ENCODE measurements at places on chromosomes 12 and 14.

GRCh38 chr14:95830386-95830785 is 46.2 kb upstream of the TUNAR start:
- no peak for DNase-seq

- DNase-seq: no peak
Measured at GRCh38 chr14:69475194-69475818, 9.2 kb upstream of the PLEKHD1 start.

DNA sequence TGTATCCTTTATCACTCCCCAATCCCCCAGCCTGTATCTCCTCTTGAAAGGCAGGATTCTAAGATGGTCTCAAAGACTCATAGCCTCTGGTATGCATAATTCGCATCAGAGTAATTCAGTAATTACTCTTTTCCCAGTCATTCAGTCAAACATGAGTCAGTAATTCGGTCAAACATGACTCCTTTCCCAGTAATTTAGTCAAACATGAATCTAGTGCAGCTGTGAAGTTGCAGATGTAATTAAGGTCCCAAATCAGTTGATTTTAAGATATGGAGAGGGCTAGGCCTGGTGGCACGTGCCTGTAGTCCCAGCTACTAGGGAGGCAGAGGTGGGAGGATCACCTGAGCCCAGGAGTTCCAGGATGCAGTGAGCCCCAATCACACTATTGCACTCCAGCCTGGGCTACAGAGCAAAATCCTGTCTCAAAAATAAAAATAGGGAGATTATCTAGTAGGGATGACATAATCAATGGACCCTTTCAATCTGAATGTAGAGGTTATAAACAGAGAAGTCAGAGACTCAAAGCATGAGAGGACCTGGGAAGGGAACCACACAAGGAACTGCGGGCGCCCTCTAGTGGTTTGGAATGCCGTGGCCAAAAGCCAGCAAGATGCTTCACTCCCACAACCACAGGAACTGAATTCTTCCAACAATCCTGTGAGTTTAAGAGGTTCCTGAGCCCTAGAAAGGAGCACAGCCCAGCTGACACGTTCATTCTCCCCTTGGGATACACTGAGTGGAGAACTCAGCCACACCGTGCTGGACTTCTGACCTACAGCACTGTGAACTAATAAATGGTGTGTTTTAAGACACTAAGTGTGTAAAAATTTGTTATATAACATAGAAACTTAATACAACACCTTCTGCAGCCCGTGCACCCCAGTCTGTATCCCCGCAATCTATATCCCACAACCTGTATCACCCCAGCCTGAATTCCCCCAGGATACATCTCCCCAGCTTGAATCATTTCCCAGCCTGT is 14.3 kb upstream of the ARMH4 start:
- peak; percentile 50 for DNase-seq

GRCh38 chr12:109775172-109775881 is 57.9 kb downstream of the TRPV4 start:
- DNase-seq: peak; percentile 48

GRCh38 chr12:98344046-98344930 is 171.1 kb upstream of the TMPO start:
- DNase-seq: no peak

GRCh38 chr14:102138535-102138934 is 1.2 kb upstream of the WDR20 start:
- DNase-seq: no peak
